ENCODE measurements at places on chromosomes 11 and 22.

DNA sequence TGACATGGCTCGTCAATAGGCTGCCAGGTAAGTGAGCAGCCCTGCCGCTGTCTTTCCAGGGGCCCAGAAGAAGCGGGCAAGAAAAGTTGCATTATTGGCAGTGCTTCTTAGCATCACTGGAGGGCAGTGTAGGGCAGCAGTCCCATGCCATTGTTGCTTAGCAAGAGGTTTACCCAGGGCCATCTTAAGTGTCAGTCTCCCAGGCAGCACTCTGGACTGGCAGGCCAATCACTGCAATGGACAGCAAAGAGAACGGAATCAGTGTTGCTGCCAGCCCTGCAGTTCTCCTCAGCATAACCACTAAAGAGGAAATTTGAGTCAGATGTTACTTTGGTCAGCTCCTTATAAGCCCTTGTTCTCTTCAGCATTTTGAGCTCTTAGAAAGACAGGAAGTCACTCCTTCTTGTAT, 13.4 kb upstream of the GRK2 start:
- no peak for DNase-seq

DNA sequence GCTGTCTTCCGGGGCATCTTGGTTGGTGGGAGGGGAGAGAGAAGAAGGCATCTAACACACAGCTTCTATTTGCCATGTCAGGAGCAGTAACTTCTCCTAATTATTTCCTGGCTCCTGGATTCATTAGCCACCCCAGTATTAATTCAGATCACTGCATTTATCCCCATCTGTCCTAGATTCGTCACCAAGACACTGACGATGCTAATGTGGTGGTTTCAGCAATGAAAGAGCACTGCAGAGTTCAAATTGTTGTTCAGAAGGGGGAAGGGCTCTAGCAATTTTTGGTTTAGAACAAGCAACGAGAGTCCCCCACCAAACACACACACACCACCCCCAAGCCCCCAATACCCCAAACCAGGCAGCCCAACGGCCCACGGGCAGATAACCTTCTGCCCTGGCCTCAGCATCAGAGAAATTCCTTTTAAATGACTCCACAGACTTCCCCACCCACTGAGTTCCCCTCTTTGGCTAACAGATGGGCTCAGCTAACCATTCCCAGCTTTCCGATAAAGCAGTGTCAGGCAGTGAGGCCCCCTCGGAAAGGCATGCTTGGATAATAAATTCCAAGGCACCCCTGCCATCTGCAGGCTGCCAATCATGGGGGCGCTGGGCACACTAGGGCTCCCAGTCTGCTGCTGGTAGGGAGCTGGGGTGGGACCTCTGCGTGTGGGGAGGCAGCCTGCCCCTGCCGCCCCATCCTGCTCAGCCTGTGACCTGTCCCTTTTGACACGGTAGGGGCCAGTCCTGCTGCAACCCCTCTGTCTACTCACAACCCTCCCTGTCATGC, 453.5 kb downstream of the MIAT start:
- no peak for DNase-seq

DNA sequence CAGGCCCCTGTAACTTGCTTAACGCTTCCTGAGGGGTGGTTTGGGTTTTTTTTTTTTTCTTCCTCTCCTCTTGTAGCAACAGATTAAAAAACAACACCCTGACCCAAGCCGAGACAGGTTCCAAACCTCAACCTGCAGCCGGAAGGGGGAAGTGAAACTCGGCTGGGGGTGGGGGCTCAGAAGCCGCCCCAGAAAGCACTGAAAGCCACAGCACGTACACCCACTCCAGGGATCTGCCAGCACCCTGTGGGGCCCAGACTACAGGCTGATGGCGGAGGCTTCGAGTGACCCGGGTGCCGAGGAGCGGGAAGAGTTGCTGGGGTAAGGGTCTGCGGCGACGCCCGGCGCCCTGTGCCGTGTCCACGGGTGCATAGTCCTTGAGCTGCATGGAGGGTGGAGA, at the start of gene LSP1:
Gene LSP1, plus strand, starts transcription at position 208 of the 400 bp plus-strand sequence. Its CDS starts 61 bp downstream, at position 269.
- peak; percentile 46 for DNase-seq

DNA sequence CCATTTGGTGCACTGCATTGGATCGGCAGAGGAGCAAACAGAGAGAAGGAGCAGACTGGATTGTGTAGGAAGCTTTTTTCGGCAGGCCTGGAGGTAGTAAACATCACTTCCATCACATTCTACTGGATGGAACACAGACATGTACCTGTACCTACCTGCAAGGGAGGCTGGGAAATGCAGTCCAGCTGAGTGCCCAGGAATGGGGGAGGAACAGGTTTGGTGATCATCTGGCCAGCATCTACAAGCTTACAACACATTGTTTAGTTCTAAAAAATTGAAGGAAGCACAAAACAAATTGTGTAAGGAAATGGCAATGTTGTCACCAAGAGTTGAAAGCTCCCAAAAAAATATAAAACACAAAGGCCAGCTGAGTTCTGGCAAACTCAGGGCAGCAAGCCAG, 19.1 kb downstream of the SMIM38 start:
- no peak for DNase-seq

- no peak for DNase-seq
These were observed 70.9 kb downstream of the SCUBE1 start for GRCh38 chr22:43272301-43272700.

GRCh38 chr11:35030716-35031213, 108.2 kb upstream of the CD44 start:
- no peak for DNase-seq

DNA sequence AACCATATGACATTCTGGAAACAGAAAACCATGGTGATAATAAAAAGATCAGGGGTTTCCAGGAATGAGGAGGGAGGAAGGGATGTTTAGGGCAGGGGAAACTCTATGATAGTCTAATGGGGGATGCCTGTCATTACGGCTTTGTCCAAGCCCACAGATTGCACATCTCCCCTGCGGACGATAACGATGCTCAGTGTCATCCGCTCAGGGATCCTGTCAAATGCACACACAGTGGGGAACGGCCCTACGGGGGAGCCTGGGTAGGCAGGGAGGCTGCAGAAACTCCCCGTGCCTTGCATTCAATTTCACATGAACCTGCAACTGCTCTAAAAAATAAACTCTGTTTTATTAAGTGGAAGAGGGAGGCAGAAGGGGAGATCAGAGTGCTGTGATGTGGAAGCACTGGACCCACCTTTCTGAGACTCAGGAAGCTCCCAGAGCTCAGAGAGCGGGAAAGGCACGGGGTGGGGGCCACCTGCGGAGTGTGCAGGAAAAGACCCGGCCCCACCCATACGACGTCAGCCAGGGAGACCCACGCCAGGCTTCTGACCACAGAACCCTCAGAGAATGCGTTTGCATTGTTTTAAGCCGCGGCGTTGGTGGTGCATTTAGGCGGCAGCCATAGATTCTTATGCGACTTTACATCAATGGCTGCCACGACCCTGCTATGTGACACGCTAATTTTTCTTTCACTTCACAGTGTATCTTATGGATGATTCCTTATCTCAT, 543.5 kb downstream of the BRD1 start:
- no peak for DNase-seq

GRCh38 chr11:96706761-96707160, 316.9 kb downstream of the JRKL start:
- DNase-seq: no peak

GRCh38 chr11:79668575-79668974, 227.7 kb upstream of the TENM4 start:
- DNase-seq: no peak

DNA sequence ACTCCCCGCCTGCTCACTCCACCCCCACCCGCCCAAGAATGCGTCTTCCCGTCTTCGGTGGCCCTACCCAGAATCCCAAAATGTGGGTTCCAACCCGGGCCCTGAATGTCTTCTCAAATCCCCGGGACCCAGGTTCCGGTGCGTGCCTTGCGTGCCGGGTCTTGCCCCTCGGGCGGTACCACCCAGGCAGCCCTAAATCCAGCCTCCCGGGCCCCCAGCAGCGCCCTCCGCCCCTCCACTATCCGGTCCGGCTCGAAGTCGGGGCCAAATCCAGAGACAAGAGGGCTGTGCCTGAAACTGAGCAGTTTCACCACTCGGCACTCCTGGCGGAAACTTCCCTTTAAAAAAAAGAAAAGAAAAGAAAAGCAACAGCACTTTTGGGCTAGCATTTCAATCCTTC, 16.3 kb upstream of the CCT8L2 start:
- no peak for DNase-seq

DNA sequence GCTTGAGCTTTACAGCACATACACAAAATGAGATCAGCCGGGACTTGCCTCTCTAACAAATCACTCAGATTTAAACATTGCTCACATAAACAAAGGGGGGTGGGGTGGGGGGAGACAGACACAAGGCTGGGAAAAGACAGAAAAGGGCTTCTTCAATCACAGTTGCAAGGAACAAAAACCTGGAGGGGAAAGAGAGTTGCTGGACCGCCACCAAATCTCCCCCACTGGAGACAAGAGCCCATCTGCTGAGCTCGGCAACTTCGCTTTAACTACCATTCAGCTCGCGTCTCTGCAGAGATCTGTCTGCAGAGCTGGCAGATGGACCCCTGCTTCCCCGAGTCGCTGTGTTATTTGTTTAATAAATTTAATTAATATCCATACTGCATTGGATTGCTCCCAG, 165.0 kb downstream of the RCN1 start:
- no peak for DNase-seq

GRCh38 chr11:8573777-8574176, 20.3 kb downstream of the STK33 start:
- DNase-seq: no peak

- no peak for DNase-seq
These were observed 1.4 kb downstream of the OSBP2 start for GRCh38 chr22:30695871-30696655.
